G401 (cell line): ENCODE measurements at places on chromosomes 12 and 14.

- DNase-seq, result no peak
Measured at GRCh38 chr14:96229315-96229714, 24.7 kb downstream of the BDKRB2 start.

DNA sequence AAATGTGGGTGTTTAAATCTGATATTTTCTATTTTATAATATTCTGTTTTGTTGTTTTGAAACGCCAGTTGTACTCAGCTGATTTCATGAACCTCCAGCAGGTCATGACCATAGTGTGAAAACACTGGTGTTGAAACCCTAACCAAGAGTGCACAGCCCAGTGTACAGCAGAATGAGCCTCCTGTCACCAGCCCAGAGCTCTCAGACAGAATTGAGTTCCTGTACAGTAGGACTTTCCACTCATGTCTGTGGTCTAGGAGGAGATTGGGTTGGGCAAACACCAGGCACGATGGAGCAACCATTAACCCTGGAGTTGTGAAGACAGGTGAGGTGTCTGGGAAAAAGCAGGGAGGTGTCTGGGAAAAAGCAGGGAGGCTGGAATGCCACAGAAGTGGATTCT lies 908.8 kb downstream of the VRK1 start:
- no peak for DNase-seq

- DNase-seq, result no peak
Measured at GRCh38 chr14:76708028-76708427, 53.2 kb upstream of the VASH1 start.

- DNase-seq, result no peak
Measured at GRCh38 chr14:20782280-20782890, 1.3 kb downstream of the RNASE6 start.

DNA sequence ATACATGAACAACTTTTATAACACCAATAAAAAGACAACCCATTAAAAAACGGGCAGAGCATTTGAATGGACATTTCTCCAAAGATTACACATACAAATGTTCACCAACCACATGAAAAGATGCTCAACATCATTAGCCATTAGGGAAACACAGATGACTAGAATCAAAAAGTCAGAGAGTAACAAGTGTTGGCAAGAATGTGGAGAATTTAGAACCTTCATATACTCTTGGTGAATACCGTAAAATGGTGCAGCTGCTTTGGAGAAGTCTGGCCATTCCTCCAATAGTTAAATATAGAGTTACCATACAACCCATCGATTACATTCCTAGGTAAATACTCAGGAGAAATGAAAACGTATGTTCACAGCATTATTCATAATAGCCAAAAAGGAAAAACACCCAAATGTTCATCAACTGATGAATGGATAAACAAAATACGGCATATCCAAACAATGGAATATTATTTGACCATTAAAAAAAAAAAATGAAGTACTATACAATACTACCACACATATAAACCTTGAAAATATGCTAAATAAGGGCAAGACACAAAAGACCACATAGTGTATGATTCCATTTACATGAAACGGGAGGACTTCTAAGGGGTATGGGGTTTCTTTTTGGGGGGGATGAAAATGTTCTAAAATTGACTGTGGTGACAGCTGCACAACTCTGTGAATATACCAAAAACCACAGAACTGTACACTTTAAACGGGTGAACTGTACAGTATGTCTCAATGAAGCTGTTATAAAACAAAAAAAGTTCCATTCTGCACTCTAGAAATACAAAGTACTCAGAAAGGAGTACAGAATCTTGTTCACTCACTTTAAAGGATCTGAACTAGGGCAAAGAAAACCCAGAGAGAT lies 3.2 kb downstream of the CORO1C start:
- DNase-seq, result no peak

GRCh38 chr12:20865873-20866272 lies 55.4 kb downstream of the SLCO1B3 start:
- no peak for DNase-seq

GRCh38 chr14:63030113-63030512 lies 15.1 kb downstream of the KCNH5 start:
- no peak for DNase-seq

- DNase-seq, result no peak
Measured at GRCh38 chr12:83642205-83642604, 955.5 kb downstream of the TMTC2 start.

GRCh38 chr14:52069307-52070050 lies 620 bp upstream of the NID2 start:
- no peak for DNase-seq

DNA sequence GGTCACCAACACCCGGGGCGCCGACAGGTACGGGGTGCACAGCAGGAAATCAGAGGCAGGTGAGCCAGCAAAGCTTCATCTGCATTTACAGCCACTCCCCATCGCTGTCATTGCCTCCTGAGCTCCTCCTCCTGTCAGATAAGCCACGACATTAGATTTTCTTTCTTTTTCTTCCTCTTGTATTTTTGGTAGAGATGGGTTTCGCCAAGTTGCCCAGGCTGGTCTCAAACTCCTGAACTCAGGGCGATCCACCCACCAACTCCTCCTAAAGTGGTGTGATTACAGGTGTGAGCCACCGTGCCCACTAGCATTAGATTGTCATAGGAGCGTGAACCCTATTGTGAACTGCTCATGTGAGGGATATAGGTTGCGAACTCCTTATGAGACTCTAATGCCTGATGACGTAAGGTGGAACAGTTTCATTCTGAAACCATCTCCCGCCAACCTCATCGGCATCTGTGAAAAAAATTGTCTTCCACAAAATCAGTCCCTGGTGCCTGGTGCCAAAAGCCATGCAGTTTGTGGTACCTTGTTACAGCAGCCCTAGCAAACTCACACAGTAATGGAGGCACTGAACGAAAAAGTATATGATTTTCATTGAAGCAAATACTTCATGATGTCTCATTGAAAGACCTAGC lies 1.5 kb downstream of the STYK1 start:
- no peak for DNase-seq

GRCh38 chr12:103326190-103326589 lies 169.6 kb downstream of the C12orf42 start:
- DNase-seq, result no peak

DNA sequence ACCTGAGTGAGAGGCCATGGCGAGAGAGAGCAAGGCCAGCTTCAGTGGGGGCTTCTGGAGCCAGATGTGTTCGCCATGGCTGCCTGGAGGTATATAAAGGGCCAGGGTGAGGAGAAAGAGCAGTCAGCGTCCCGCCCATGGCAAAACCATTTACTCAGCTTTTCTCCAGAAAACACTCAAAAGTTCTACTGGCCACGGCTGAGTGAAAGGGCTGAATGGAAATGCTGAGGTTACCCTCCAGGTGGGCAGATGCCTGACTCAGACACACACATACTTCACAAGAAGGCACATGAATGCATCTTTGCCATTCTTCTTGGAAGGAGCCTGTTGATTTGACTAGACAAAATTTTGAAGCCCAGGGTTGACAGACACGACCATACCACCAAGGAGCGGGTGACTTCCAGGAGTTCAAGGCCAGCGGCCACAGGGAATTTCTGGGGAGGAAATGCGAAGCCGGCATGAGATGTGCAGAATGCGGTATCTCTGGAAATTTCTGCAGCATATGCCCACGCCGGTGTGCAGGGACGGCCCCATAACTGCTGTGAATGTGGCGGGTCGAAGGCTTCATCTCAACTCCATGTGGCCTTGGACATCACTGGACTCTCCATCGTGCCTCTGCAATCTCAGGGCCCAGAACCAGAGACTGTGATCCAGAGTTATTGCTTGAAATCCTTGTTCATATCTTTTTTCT lies at the start of gene IL31:
Gene IL31, minus strand, starts transcription at position 67 of the 691 bp plus-strand sequence. Its CDS starts 49 bp downstream, at position 18.
- no peak for DNase-seq

GRCh38 chr12:96234591-96235483 lies 40.7 kb downstream of the ELK3 start:
- DNase-seq, result peak; percentile 45

DNA sequence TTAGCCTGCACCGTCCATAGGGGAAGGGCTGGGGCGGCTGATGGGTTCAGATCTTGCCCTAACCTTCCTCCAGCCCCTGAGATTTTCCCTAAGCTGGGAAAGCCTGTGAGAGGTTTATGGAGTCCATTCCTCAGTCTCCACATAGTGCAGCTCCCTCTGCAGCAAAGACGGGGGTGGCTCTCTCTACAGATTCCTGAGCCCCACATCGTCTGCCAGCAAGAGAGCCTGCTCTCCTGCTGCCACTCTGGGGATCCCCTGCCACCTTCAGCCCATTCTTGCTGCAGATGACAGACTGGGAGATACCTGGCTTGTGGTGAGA lies 3.1 kb downstream of the SMIM41 start:
- DNase-seq, result no peak

DNA sequence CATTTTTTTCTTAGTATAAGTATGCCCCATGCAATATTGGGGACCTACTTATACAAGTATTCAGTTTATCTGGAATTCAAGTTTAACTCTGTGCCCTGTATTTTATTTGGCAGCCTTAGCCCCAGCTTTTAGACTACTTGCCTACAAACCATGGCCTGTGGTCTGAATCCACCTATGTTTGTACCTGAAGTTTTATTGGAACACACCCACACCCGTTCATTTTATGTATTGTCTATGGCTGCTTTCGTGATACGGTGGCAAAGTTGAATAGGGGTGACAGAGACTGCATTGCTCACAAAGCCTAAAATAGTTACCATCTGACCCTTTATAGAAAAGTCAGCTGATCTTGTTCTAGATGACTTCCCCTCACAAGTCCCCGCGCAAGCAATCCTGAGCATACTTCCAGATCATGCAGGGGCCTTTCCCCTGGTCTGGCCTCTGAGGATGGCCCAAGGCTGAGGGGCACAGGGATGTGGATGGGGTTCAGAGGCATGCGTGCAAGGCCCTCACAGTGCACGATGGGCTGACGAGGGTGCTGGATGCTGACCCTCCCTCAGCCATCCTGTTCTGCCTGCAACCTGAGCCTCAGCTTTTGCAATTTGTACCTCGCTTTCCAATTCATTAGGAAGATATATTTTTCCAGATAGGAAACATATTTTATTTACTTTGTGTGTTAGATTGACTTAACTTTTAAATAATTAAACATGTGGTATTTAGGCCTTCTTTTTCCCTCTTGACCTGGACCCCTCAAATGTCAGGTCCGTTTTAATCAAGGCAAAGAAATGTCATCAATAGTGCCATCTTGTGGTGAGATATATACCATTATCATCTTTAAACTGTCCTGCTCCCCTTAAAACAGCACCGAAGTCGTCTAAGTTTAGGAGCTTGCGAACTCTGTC lies 527.3 kb upstream of the CCDC196 start:
- peak; percentile 79 for DNase-seq

- no peak for DNase-seq
Measured at GRCh38 chr14:103699901-103700752, 15.1 kb downstream of the XRCC3 start.

- no peak for DNase-seq
Measured at GRCh38 chr14:85172290-85172689, 357.7 kb upstream of the FLRT2 start.

DNA sequence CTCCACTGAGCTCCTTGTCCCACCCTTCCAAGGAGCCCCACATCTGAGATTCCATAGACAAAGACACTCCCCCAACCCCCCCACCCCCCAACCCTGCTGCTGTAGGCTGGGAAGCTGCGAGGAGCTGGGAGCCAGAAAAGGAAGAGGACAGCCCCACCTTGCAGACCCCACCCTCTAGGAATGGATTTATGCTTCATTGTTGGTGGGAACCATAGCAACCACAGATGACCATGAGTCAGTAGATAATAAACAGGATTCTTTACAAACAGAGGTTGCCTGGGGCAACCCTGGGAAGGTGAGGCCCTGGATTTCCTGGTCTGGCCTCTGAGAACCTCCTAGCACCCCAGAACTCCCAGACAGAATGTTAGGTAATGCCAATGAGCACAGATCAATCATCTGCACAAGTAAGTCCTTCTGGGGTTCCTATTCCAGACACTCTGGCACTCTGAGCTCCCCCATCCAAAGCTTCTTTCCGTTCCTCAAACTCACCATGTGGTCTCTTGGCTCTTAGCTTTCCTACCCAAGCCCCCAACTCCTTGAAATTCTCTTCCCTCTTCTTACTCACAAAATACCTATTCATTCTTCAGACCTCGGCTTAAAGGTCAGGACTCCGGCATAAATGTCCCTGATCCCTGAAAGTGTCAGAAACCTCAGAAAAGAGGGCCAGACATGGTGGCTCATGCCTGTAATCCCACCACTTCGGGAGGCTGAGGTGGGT lies 15.2 kb upstream of the PLEKHG6 start:
- DNase-seq, result no peak

DNA sequence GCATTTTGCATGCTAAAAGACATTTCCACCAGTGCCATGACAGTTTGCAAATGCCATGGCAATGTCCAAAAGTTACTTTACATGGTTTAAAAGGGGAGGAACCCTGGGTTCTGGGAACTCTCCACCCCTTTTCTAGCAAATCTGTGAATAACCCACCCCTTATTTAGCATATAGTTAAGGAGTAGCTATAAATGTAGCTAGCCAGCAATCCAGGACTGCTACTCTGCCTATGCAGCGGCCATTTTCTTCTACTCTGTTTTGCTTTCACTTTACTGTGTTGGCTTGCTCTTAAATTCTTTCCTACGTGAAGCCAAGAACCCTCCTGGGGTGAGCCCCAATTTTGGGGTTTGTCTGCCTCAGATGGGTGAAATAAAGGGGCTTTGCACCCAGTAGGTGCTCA lies 141.0 kb downstream of the PTPN11 start:
- DNase-seq, result no peak

DNA sequence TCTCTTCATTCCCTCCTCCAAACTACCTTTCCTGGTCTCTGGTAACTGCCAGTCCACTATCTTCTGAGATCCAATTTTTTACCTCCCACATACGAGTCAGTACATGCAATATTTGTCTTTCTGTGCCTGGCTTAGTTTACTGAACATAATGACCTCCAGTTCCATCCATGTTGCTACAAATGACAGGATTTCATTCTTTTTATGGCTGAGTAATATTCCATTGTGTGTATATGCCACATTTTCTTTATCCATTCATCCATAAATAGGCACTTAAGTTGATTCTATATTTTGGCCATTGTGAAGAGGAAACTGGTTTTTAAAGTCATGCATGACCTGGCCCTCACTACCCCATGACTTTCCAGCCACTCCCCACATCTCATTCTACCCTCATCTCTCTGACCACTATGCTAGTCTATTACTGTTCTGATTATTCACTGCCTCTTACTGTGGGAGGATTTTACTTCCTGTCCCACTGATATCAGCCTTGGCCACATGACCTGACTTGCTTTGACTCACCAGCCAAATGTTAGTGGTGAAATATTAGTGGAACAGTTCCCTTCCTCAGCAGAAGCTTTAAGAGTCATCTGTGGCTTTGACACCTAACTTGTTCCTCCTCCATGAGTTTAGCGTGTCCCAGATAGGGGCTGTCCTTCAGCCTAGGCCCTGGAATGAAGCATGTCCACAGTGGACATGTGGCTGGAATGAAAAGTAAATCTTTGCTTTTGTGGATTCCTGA lies 52.2 kb downstream of the GOLGA5 start:
- DNase-seq, result no peak

- DNase-seq, result no peak
Measured at GRCh38 chr14:99451234-99451633, 29.4 kb downstream of the SETD3 start.
